CD8-positive, alpha-beta memory T cell (primary cell): ENCODE measurements at places on chromosomes 16 and 17. TPM values are rescaled to one million over a fixed set of nuclear protein-coding genes. Genes with fewer than 3 reads are reported as not detected.

The NPIPB6 gene
- total RNA-seq = not detected

- no peak for DNase-seq
Observed at GRCh38 chr17:73139296-73139695, 25.5 kb upstream of the SSTR2 start.

The ADCY9 gene
- total RNA-seq = 9.2 TPM

The PPP1R27 gene
- not detected for total RNA-seq

- DNase-seq = no peak
Observed at GRCh38 chr17:77151186-77151585, 10.4 kb downstream of the SEC14L1 start.

DNA sequence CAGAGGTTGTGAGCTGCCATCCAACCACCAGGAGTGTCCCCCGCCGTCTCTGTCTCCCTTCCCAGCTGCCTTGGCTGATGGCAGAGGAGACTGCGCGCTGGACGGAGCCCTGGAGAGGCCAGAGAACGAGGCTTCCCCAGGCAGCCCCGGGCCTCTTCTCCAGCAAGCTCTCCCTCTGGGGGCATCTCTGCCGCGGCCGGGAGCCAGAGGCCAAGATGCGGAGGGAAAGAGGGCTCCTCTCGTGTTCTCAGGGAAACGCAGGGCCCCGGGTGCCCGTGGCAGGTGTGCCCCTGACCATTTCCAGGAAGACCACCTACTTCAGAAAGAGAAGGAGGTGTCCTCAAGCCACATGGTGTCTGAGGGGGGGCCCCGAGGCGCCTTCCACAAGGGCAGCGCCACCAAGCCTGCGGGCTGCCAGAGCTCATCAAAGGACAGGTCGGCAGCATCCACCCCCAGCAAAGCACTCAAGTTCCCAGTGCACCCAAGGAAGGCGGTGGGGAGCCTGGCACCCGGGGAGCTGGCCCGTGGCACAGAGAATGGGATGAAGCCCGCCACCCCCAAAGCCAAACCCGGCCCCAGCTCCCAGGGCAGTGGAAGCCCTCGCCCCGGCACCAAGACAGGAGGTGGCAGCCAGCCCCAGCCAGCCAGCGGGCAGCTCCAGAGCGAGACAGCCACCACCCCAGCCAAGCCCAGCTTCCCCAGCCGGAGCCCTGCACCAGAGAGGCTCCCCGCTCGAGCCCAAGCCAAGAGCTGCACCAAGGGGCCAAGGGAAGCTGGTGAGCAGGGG lies 14.8 kb upstream of the ZFPM1 start:
- DNase-seq = no peak

The CCDC43 gene
- total RNA-seq = 30.6 TPM

The PYY gene
- not detected for total RNA-seq

DNA sequence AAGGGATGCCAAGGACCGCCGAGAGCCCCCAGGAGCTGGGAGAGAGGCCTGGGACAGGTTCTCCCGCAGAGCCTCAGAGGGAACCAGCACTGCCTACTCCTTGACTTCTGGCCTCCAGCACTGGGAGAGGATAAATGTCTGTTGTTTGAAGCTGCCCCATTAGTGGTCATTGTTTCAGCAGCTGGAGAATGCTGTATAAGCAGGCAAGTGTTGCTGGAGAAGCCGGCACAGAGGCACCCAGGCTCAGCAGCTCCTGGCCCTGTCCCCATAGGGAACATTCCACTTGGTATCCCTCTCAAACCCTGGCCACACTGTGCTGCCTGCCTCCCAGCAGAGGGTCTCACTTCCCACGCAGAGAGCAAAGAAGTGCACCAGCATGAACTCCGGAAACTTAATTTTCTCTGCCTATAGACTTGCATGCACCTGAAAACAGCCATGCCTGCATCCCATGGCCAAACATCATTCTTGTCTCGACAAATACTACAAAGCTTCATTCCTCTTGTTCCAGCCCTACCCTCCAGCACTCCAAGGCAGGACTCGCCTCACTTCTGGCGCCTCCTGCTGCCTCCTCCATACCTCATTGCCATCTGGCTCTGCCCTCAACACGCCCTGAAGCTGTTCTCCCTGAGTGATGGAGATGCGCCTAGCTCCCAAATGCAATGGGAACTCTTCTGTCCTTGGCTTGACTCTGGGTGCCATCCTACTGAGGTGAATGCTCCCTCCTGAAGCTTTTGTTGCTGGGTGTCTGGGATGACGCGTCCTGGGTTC lies 88.1 kb downstream of the DNAH17 start:
- no peak for DNase-seq

The CHST5 gene
- total RNA-seq = not detected

GRCh38 chr17:82568997-82569393 lies 49.5 kb downstream of the FOXK2 start:
- DNase-seq = no peak

The VMP1 gene
- total RNA-seq = 150 TPM

- no peak for DNase-seq
Observed at GRCh38 chr17:9537177-9537776, 38.3 kb downstream of the STX8 start.

DNA sequence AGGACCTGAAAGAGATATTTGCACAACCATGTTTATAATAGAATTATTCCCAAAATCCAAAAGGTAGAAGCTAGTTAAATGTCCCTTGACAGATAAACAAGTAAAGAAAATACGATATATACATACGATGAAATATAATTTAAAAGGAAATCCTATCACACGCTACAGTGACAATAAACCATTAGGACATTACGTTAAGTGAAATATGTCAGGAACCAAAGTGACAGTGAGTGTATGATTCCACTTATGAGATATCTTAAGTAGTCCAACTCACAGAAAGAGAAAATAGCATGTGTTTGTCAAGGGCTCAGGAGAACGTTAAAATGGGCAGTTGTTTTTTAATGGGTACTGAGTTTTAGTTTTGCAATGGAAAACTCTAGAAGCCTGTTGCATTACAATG lies 212.7 kb upstream of the PMFBP1 start:
- DNase-seq = no peak

DNA sequence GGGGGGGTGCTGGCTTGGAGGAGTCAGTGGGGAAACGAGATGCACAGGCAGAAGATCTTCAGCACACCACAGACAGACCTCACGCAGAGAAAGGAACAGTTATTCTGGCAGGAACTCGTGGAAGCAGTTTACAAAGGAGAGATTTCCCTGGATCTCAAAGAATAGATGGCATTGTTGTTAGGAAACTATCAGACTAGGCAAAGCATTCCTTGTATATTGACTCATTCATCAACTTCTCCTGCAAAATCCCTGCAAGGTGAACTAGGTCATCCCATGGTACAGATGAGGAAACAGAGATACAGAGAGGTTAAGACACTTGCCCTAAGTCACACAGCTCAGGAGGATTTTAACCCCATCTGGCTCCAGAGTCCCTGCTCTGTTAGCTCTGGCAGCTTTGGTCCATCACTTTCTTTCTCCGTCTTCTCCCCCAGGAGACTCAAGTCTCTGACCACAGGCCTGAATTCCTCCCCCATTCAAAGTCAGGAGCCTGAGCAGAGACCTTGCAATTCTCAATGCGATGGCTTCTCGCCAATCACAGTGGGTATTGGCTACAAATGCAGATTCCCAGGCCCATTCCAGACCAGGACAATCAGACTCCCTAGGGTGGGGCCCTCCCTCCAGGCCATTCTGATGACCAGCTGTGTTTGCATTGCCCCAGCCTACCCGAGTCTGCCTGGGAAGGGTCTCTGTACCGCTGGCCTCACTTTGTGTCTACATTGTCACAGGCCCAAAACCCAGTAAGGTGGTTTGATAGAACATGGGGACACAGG lies 56.4 kb downstream of the LITAF start:
- no peak for DNase-seq

DNA sequence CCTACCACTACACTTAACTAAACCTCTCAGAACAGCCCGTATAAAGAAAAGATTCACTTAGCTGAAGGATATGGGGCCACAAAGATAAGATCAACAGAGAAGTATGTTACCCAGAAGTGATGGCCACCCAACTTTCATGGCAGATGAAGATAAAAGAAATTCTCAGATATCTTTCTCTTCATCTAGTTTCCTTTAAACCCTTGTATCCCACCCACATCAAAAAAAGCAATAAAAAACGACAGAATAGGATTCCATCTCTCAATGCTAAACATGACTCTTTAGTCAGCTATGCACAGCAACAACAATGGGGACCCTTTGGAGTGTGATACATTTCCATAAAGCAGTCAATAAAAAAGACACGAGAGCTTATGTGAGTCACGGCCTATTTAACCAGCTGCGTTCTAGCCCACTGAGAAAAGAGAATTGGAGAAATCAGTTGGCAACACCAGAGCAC lies 86.6 kb downstream of the SNX11 start:
- DNase-seq = no peak

- no peak for DNase-seq
Observed at GRCh38 chr16:83774066-83774465, 33.7 kb upstream of the HSBP1 start.

The CD300LB gene
- not detected for total RNA-seq

DNA sequence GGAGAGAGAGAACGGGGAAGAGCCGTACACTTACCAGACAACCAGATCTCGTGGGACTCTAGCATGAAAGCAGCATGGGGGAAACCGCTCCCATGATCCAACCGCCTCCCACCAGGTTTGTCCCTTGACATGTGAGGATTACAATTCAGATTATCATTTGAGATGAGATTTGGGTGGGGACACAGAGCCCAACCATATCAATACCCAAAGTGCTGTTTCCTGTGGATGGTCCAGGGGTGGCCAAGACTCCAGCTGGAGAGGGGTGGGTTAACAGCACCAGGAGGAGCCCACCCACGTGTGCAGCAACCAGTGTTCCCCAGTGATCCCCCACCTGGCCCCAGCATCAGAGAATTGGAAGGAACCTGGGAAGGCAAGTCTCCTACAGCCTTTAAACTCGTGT lies 50.2 kb upstream of the CMIP start:
- no peak for DNase-seq

The SLC7A5 gene
- 366 TPM for total RNA-seq

DNA sequence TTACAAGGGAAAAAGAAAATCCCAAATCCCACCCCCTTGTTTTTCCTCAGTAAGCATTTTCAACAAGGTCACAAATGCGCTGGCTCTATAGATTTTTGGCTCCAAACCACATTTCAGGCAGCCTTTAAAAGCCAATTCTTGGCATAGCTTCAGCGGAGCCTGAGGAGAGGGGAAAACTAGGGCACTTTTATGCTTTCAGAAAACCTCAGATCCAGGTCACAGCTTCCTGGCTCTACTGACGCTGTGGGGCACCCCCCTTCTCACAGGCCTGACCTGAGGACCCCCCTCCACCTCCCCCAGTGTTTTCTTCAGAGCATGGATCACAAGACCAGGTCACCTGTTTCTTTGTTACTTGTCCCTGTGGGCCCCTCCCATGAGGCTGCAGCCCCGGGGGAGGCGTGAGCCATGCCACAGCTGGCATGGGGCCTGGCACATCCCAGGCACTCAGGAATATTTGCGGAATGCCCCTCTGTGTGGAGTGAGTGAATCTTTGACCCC lies 30.1 kb upstream of the MTSS2 start:
- DNase-seq = no peak

DNA sequence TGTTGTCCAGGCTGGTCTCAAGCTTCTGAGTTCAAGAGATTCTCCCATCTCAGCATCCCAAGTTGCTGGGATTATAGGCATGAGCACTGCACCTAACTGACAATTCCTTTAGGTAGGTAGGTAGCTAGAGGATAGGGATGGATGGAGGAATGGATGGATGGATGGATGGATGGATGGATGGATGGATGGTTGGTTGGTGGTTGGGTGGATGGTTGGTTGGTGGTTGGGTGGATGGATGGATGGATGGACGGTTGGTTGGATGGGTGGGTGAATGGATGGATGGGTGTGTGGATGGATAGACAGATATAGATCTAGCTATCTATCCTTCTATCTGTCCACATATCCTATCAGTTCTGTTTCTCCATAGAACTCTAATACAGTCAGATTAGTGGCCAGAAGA lies 19.3 kb upstream of the ADCY9 start:
- no peak for DNase-seq

The RNF43 gene
- total RNA-seq = 0.47 TPM

DNA sequence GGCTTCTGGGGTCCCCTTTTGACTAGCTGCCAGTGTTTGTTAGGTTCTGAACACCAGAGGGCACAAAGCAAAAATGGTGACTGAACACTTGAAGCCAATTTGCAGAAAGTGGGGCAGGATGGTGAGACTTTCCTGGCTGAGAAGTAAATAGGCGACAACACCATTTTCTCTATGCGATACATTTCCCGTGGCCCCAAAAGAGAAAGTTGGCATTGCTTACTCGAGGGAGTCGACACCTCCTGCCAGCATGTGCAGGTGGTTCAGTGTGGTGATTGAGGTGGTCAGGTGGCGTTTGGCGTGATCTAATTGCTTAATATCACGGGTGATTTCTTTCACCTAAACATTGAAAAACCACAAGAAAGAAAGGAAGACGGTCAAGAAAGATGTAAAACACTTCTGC lies 59.0 kb downstream of the VPS53 start:
- DNase-seq = no peak

GRCh38 chr16:11495066-11495407 lies 91.7 kb downstream of the LITAF start:
- no peak for DNase-seq

The CLEC3A gene
- not detected for total RNA-seq

The CACNG3 gene
- not detected for total RNA-seq
